ENCODE measurements at places on chromosomes 6 and 20. TPM values are rescaled to one million over a fixed set of nuclear protein-coding genes. Genes with fewer than 3 reads are reported as not detected.

GRCh38 chr20:38094373-38094891 is 60.9 kb downstream of the RPRD1B start:
- DNase-seq: peak; percentile 65

- no peak for DNase-seq
Measured at GRCh38 chr6:75834447-75834846, 85.4 kb downstream of the MYO6 start.

DNA sequence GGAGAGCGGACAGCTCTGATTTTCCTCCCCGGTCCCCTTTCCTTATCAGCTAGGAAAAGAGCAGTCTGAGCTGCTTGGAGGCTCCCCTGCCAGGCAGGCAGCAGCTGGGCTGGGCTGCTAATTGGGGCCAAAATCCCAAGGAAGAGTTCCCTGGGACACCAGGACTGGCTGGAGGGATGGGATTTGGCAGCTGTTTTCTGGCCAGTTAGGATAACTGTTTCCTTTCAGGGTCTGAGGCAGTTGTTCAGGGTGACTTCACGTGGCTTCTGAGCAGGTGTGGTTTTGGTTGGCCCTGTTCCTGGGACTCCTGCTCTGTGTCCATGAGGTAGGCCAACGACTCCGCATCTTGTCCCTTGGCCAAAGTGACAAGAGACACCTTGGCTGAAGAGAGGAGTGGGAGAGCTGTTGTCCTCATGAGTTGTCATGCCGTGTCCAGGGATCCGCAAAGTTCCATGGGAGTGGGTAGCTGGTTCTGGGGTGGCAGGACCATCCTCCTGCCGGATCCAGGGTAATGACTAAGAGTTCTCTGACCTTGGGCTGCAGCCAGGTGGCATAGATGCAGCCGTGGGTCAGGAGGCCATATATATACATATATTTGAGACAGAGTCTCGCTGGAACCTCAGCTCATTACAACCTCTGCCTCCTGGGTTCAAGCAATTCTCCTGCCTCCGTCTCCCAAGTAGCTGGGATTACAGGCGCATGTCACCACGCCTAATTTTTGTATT is 21.2 kb downstream of the MRPS18A start:
- DNase-seq: no peak

DNA sequence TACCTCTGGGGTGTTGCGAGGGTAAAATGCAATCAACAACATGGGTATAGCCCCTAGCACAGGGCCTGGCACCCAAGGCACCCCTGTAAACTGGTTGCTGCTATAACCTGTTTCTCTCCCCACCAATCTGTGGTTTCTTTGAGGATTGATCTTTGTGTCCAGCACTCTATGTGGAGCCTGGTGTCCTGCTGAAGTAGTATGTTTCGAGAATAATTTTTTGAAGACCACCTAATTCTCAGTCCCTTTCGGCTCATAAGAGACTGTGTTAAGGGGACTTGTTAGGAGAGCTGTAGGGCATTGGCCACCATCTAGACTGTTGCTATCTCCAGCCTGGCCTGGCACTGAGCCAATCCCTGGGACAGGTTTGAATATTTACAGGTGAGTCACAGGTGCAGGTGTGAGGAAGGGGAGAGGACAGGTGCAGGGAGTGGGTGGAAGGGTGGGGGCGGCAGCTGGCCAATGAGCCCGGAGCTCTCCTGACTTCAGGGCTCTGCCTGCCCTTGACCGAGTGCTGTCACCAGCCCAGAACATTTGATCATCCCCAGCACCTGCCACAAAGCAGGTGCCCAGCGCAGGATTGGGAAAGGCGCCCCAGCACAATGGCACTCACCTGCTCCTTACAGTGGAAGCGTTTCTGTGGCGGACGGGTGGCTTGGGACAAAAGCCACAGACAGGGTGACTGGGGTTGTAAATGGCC is 8.1 kb upstream of the C20orf144 start:
- DNase-seq: no peak

The XKR7 gene
- not detected for total RNA-seq

The HSPA1L gene
- total RNA-seq: 6.2 TPM

GRCh38 chr20:38181207-38181801 is 16.2 kb upstream of the TGM2 start:
- no peak for DNase-seq

DNA sequence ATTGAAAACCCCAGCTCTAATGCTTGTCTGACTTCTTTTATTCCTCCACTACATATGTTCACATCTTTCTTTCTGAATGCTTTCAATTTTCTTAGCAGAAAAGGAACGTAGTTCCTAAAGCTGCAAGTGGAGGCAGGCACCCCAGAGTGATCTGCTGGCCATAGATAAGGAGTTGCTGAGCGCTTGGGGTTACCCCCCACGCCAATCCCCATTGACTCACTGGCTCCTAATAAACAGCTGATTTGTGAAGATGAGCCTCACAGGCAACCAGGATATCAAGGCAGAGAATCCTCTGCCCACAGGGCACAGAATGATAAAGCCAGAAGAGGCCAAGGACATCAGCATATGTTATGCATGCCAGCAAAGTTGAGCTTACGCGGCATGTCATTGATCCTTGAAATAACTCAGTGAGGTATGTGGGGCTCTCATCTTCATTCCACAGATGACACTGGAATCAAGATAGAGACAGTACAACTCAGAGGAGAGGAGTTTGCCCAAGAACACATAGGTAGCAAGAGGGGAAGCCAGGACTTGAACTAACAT is 129.1 kb upstream of the PTPRT start:
- DNase-seq: no peak

The IP6K3 gene
- 113 TPM for total RNA-seq
